ENCODE measurements at places on chromosomes 16 and 17.

DNA sequence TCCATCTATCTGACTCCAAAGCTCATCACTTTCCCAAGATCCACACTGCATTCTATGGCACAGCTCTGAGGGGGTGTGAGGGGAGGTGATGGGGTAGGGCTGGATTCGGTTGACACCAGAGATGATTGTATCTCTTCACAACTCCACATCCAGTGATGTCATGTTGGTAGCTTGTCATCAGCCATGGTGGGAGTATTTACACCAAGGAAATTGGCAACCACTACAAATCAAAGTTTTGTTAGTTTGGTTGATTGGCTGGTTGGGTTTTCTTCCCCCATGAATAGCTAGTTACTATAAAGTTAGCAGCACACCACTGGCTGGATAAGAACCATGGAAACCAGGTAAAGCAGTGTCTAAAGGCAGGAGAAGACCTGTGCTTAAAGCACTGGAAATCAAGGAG, 15.0 kb downstream of the SLC46A1 start:
- DNase-seq, result no peak

DNA sequence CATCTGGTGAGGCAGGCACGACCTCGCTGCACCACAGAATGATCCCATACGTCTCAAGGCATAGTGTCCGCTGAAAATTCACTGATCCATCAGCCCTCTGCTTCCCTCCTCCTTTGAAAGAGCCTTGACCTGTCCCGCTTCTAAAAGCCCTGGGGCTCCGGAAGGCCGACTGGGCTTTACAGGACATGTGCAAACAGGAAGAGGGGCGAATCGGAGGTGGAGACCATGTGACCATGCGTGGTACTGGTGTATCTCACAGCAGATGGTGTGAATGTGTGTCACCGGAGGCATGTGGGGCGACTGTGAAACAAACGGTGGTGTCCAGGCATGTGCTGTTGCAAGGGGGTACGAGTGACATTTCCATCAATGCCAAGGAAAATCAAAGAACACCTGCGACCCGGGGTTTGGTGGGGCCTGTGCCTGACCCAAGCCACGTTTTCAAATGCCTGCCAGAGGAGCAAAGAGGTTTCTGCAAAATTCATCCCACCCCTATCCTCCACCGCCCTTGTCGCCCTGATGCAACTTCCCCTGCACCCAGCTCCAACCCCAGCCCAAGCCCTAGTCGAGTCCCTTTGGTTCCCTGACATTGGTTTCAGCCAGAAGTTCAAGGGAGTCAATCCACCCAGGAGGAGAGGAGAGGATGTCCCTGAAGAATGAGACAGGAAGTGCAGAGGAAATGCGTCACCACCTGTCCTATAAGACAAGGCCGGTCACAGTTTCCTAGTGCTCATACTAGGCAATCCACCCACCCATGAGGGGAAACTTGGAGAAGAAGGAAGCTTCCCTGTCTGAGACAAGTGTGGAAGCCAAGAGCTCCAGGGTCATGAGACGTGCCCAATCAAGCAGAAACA, 5.9 kb upstream of the KCNJ18 start:
- DNase-seq, result no peak

GRCh38 chr16:57727610-57728009, 8.0 kb upstream of the KATNB1 start:
- DNase-seq, result no peak

DNA sequence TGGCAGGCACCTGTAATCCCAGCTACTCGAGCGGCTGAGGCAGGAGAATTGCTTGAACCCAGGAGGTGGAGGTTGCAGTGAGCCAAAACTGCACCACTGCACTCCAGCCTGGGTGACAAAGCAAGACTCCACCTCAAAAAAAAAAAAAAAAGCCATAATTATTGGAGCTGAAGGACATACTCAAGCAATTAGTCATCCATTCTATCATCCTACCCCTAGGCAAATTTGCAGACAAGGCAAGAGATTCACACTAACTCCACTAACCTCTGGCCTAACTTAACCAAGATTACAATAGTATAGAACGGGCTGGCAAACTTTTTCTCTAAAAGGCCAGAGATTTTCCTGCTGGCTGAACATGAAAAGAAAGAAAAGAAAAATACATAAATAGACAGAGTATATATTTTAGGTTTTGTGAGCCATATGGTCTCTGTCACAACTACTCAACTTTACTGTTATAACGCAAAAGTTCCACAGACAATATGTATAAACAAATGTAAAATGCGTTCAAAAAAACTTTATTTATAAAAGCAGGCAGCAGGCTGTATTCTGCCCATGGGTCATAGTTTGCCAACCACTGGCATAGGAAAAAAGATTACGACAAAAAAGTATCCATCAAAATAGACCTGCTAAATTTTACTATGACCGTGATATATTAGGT, 29.7 kb downstream of the BRIP1 start:
- peak; percentile 76 for DNase-seq

DNA sequence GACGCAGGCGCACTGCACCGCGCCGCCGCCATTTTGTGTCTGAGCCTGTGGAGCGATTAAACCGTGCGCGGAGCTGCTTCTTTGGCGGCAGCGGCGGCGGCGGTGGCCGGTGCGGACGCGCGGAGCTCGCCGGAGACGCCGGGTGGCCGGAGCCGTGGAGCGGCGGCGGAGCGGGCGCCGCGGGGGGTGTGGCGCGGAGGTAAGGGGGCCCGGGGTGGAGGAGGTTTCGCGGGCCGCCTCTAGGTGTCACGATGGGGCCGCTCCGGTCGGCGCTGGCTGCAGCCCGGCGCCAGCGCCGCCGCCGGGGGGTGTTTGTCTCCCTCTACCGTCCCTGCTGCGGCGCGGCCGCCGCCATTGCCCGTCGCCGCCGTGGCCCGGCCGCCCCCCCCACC, at the start of gene CTCF:
Gene CTCF (plus strand): TSS at position 1 of the 392 bp plus-strand sequence. CDS start 48,307 bp downstream, outside the sequence.
- DNase-seq, result peak; percentile 73

DNA sequence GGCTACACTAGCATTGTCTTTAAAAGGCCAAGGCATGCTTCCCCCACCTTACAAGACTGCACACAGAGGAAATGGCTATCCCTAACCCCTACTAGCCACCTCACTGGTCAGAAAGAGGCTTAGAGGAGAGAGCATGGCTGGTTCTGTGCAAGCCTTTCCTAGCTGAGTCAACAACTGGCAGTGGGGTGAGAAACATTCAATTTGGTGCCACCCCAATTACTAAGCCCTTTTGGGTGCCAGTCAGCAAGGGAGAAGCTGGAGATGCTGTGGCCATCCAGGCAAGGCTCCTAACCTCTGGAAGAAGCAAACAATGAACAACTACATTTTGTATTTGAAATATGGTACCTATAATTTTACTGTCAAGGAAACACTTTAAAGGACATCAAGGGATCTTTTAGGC, 4.7 kb upstream of the KAT7 start:
- no peak for DNase-seq

DNA sequence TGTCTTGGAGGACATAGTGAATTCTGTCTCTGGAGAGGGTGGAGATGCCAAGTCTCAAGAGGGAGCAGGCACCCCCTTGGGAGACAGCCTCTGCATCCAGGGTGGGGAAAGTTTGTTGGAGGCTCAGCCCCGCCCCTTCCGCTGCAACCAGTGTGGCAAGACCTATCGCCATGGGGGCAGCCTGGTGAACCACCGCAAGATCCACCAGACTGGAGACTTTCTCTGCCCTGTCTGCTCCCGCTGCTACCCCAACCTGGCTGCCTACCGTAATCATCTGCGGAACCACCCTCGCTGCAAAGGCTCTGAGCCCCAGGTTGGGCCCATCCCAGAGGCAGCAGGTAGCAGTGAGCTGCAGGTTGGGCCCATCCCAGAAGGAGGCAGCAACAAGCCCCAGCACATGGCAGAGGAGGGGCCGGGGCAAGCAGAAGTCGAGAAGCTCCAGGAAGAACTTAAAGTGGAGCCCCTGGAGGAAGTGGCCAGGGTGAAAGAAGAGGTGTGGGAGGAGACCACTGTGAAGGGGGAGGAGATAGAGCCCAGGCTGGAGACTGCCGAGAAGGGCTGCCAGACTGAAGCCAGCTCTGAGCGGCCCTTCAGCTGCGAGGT, 5.2 kb downstream of the ZNF646 start:
- DNase-seq, result no peak

DNA sequence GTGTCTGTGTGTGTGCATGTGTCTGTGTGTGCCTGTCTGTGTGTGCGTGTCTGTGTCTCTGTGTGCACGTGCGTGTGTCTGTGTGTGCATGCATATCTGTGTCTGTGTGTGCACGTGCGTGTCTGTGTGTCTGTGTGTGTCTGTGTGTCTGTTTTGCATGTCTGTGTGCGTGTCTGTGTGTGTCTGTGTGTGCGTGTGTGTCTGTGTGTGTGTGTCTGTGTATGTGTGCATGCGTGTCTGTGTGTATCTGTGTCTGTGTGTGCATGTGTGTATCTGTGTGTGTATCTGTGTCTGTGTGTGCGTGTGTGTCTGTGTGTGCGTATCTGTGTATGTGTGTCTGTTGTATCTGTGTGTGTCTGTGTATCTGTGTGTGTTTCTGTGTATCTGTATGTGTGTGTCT, 5.4 kb downstream of the GSG1L2 start:
- DNase-seq, result no peak

- DNase-seq, result no peak
Measured at GRCh38 chr17:45999900-46000290, 845 bp downstream of the STH start.

DNA sequence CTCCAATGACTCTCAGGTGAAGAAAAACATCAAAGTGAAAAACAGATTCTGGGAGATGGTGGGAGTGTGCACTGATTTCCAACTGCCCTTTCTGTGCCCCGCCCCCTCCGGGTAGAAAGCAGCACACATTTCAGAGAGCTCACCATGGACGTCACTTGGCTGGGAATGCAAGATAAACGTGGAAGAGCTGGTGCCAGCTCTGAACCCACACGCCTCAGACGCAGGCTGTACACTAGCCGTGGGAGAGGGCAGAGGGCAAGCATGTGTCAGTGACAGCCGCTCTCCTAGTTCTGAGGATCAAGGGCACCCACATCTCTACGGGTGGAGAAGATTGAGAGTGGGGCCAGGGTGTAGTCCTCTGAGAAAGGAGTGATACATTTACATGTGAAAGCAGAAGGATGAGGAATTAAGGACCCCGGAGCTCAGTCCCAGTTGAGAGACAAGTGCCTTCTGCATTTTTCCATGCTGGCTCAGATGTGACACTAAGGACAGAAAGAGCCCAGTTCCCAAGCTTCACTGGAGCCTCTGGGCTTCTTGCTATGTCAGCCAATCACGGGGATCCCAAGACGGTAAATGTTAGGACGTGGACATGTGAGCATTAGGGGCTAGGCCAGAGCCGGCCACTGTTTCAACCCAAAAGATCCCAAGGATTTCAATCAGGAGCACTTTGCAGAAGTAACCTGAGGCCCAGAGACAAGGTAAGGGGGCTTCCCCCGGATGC, 101.3 kb downstream of the ZFHX3 start:
- no peak for DNase-seq

GRCh38 chr17:17106756-17107155, 64.5 kb downstream of the MPRIP start:
- DNase-seq, result no peak

GRCh38 chr17:82277851-82278250, 4.4 kb upstream of the CSNK1D start:
- no peak for DNase-seq

- no peak for DNase-seq
Measured at GRCh38 chr16:67181346-67181745, 2.4 kb downstream of the MATCAP1 start.

All from Caki2 (cell line).